ENCODE measurements at places on chromosomes 11 and 22.
A peak's percentile ranks its signal among the peaks of the same experiment; 100 is the strongest.

- DNase-seq, result no peak
Measured at GRCh38 chr11:61694946-61695706, 14.9 kb downstream of the DAGLA start.

GRCh38 chr11:32280339-32280738 is 155.0 kb downstream of the WT1 start:
- DNase-seq, result no peak

DNA sequence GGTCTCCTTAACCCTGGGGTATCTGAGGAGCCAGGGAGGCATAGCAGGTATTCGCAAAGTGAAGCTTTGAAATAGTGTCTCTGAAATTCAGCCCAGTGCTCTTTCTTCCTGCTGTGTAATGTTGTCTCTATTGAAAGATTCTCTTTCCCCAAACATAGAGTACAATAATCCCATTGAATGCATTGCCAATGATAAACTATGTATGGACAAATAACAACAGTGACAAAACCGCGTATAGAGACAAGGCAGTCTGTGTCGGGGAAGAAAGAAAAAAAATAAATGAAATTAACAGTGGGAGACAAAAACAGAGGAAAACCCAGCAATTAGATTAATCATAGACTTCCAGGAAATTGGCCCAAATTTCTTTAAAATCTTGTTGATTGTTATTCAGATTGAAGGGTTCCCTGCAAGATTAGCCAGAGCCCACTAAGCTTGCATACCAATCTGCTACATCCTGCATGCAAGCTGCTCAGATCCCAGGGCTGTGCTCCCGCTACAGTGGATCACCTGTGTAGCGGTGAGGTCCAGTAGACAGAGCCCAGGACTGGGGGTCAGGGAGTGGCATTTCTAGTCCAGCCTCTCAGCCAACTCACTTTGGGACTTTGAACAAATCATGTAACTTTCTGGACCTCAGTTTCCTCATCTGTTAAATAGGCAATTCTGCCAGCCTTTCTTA is 492.8 kb downstream of the INSC start:
- no peak for DNase-seq

GRCh38 chr11:13875643-13876042 is 86.9 kb upstream of the SPON1 start:
- DNase-seq, result no peak

DNA sequence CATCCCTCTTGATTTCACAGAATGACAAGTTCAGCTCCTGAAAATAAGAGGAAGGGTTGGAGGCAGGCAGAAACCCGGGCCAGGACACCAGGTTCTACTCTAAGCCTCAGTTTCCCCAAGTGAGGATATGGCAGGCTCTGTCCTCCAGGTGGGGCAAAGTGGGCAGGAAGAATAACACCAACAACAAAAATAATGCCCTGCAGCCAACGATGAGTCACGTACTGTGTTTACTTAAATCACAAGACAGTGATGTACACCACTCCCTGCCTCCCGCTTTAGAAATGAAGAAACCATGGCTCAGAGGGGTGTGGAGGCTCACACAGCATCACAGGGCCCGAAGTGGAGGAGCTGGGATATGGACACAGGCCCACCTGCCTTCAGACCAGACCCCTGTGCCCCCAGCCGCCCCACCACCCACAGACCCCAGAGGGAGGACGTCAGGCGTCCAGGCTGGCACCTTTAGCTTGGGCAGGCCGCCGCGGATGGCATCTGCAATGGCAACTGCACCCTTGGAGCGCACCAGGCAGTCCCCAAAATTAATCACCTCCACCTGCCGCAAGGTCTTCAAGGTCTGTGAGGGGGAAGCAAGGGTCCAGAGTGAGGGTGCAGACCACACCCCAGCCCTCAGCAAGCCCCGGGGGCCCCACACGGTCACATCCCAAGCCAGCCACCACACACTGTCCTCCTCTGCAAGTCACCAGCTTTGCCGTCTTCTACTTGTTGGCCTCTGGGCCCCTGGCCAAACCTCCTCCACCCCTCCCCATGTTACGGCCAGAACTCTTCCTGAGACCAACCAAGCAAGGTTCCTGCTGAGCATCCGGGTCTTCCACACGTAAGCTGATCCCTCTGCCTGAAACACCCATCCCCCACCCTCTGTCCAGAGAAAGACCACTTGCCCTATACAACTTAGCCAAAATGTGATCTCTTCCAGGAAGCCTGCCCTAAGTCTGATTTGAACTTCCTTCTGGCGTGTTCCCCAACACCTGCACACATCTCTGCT is 15.8 kb upstream of the CHADL start:
- DNase-seq, result no peak

DNA sequence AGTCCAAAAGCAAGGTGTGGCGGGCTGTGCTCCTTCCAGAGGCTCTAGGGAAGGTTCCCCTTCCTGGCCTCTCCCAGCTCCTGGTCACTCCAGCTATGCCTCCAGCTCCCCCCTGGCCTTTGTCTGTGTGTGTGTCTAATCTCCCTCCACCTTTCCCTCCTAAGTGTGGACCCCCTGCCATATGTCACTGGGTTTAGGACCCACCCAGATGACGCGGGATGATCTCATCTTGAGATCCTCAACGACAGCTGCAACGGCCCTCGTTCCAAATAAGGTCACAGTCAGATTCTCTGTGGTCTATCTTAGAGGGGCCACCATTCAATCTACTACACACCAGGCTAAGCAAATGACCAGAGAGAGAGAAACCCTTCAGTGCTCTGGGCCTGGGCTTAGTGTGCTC is 107.9 kb downstream of the ARHGAP8 start:
- no peak for DNase-seq

DNA sequence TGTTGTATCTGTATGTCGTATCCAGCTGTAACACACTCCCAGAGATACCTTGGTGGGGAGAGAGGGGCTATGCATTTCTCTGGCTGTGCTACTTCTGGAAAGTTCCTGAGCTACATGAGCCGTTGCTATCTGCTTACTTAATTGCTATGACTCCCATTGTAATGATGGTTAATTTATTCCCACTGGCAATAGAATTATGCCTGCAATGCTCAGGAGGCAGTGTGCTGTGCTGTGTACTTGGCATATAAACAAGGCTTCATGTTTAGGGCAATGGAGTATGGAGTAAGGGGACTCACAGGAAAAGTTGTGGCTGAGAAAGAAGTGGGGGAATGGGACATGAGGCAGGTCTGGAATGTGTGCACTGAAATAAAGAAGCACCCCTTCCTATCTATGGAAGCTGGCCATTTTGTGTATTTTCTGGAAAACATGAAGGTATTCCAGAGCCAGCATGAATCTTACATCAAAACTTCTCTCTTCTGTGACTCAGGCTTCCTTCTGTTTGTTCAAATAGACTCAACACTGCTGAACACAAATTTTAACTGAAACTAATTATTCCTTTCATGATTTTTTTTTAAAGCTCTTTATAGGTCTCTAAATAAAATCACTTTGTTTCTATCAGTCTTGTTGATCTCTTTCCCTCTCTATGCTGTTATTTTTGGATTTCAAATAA is 40.6 kb downstream of the CD44 start:
- no peak for DNase-seq

- no peak for DNase-seq
Measured at GRCh38 chr11:70578371-70578770, 180.0 kb downstream of the CTTN start.

DNA sequence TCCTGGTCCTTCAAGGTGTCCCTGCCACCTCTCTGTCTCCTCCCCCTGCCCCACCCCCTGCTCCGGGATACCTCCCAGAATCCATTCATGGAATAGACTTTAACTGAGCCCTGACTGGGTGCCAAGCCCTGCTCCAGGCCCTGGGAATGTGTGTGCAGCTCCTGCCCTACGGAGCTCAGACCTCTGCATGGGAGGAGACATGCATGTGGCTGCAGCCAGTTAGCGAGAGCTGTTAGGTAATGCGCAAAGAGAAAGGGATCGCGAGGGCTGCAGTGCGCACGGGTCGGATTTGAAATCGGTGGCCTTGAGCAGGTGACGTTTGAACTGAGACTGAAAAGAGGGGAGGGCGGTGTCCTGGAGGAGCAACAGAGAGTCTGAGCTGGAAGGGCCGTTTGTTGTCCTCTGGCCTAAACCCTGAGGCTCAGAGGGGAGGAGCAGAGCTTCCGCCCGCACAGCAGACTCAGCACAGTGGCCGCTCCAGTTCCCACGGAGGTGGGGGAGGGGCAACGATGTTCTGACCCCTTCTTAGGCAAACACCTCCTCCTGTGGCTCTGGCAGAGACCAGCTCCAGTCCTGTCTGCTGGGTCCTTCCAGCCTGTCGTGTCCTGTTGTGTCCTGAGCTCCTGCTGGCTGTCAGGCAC is 19.8 kb upstream of the LRRC10B start:
- DNase-seq, result no peak

DNA sequence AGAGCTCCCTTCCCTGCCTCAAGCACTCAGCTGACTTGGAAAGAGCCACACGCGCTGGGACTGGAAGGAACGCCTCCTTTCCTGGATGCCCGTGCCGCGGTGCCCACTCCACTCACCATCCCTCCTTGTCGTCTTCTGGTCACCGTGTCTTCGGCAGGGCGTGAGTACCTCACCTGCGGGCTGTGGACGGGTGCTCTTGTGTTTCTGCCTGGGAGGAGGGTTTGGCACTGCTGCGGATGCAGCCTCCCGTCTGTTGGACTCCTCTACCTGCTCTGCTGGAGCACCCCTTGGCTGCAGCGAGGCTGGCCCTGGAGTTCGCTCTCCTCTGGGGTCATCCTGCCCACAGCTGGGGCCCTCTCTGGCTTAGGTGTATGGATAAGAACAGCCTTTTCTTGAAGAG is 612.7 kb downstream of the BRD1 start:
- DNase-seq, result no peak

DNA sequence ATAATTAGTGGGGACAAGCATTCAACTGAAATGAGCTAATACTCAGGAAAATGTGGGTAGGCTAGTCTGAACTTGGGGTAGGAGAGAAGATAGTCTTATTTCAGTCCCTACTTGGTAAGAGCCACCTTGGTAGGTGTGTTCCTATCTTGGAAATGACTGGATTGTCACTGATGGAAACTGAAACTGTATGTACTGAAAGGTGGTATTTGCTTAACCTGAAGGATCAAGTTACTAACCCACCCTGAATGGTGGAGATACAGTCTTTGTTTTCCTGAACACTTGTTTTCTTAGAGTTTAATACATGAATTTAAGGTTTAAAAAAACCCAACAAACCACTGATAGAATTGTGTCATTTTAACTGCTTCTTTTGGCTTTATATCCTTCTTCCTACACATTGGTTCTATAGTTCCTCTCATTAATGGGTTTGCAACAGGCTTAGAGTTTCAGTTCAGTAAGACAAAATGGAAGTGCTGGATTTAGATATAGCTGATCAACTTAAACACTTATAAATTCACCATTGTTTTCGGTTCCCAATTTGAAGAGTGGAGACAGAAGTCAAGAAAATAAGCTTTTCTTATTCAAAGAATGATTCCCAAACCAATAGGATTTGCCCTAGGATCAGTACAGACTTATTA is 4.2 kb downstream of the FAR1 start:
- DNase-seq, result no peak

DNA sequence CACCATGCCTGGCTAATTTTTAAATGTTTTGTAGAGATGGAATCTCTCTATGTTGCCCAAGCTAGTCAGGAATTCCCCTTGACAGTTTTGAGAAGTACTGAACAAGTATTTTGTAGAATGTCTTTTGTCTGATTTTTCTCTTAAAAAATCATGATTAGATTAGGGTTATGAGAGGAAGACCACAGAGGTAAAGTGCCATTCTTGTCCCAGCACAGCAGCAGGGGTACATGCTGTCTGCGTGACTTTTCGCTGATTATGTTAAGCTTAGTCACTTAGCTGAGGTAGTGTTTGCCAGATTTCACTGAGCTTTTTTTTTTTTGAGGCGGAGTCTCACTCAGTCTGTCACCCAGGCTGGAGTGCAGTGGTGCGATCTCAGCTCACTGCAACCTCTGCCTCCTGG is 13.6 kb upstream of the NUP160 start:
- DNase-seq, result no peak

GRCh38 chr22:46803031-46803880 is 40.8 kb downstream of the TBC1D22A start:
- DNase-seq, result peak; percentile 77

DNA sequence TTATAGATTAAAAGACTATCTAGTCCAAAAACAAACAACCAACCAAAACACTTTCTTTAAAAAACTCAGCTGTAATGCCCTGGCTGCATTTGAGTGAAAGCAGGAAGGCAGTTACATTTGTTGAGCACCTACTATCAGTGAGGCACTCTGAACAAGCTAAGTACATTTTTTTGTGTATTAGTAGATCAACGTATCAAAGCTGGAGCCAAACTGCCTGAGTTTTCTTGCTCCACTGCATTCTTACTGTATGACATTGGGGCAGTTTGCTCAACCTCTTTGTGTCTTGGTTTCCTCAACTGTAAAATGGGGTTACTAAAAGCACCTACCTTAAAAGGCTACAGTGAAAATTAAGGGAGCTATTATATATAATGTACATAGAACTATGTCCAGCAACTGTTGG is 22.0 kb downstream of the COA4 start:
- no peak for DNase-seq

- no peak for DNase-seq
Measured at GRCh38 chr11:58000699-58001098, 23.0 kb upstream of the OR9Q1 start.

GRCh38 chr11:124983674-124984511 is 29.9 kb downstream of the CCDC15 start:
- DNase-seq, result no peak

DNA sequence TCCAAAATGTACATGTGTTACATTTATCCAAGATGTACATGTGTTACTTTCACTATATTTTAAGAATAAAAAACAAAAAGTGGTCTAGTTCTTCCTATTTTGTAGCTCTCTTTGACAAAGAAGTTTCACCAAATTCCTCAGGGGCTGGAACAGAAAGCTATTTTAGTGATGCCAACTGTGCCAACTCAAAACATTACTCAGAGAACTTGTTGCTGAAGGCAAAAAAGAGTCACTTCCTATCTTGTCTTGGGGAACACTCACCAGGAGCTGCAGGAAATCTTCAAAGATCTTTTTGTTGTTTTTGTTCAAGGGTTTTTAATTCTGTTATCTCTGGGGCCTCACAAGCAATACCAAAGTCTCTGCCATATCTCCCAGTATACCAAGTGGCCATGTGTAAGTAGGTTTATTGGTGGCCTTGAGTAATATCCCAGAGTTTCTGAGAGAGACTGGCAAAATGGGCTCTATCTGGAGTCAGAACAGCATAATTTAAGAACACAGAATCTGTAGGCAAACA is 13.6 kb upstream of the EED start:
- no peak for DNase-seq

DNA sequence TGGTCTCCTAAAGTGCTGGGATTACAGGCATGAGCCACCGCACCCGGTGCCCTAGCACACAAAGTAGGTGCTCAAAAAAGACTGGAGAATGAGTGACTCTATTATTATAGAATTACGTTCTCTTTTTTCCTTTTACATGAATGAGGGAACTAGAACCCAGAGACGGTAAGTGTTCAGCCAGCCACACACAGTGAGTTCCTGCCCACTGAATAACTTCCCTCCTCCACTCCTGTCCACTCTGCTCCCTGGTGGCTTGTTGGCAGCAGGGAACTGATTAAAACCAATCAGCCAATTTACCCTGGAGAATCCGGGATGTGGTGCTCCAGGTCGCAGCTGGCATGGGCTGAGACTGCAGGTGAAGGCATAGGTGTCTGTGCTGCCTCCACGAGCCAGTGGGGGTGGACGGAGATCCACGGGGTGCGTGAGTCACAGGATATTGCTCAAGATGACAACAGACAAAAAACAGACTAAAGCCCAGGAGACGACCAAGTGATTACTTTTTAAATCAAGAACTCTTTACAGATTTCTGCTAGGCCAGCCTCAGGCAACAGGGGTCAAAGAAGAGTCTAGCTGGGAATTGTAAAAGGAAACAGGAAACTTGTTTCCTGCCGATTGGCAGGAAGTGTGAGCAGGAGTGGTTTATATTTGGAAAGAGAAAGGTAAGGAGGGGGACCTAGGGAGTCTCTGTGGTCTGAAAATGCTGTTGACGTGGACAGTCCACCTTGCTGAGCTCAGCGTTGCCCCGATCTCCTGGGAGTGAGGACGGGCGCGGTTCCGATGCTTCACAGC is 95.2 kb upstream of the TP53I11 start:
- no peak for DNase-seq

Measured in activated CD4-positive, alpha-beta T cell treated with anti-CD3 and anti-CD28 coated beads, Interleukin-2, amount 50 U/mL, for 1 hour (primary cell).